ENCODE measurements at places on chromosomes 11 and 22.

DNA sequence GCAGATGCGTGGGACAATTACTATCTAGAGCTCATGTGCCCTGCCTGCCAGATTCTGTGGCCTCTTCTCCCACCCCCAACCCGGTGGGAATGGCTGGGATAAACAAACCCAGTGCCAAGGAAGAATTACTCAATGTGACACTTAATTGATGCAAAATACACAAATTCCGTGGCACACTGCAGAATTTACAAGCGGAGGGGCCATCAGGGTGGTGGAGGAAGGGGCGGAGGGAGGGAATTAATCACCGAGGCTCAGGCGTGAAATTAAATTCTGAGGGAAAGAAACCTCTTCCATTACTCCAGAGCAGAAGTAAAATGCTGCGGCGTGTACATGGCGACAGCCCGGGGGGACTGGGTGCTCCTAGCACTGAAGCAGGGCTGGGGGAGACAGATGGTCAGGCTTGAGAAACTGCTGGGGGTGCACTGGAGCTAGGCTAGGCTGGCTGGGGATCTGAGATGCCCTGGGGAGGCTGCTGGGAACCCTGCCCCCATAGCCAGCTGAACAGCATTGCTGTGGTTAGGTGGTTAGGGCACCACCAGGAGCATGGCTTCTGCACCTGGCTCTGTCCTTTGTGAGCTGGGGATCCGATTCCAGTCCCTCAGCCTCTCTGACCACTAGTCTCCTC, 200.6 kb downstream of the CEP164 start:
- no peak for DNase-seq

DNA sequence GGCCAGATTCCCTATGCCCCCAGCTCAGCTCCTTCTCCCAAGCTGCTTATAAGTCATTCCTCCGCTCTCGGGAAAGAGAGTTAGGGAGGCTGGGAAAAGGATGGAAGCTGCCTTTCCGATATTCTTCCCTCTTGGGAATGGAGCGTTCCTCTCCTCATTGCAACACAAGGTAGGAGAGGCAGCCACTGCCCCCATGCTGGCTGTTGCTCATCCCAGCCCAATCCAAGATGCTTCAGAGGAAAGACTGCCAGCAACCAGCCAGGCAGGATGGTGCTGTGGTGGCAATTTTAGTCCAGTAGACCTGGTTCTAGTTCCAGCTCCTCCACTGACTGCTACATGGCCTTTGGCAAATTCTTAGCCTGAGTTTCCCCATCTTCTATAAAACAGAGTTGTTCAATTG, 13.7 kb upstream of the C11orf96 start:
- no peak for DNase-seq

- DNase-seq, result no peak
Observed at GRCh38 chr22:17712441-17712840, 61.8 kb downstream of the BID start.

DNA sequence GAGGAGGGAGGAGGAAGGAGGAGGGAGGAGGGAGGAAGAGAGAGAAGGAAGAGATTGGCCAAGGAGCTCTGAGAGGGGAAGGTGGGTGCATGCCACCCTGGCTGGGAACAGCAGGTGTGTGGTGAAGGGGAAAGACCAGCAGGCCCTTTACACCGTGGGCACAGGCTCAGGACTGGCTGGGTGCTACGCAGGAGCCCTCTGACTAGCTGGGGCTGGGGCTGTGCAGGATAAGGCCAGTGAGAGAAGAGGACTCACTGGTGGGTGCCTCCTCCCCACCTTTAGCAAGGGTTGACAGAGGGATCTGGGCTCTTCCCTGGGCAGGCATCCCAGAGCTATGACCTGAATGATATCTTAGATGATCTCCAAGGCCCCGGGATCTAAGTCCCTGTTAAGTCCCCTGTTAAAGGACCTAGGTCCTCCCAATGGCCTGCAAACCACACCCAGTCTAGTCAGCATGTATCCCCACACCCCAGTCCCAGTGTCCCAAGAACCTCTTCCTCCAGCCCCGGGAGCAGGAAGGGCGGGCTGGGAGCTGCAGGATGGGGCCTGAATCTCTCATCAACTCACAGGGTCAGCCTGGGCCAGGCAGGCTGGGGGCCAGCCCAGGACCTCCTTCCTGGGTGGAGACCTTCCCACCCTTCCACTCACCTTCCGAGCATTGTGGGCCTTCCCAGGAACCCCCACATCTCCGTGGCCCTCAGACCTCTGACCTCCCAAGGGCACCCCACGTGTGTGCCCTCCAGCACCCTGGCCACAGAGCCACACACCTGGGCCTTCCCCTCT, 55.4 kb downstream of the CDKN1C start:
- DNase-seq, result no peak

GRCh38 chr22:39558254-39558727, 12.3 kb upstream of the CACNA1I start:
- DNase-seq, result no peak

GRCh38 chr11:827146-827896, 398 bp upstream of the CRACR2B start:
- DNase-seq, result no peak

DNA sequence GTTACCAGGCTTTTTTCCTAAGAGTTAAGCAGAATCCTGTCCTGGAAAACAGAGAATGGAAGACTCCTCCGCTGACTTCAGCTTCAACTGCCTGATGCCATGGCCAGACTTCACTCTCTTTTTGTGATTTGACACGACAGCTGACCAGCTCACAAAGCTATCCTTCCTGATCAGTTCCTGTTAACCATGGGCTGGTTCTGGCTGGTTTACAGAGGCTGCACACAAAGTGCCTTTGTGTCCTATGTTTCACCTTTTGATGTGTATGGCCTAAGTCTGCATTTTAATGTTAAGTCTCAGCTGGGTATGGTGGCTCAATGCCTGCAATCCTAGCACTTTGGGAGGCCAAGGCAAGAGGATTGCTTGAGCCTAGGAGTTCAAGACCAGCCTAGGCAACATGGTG, 11.1 kb downstream of the FOLR3 start:
- DNase-seq, result no peak

DNA sequence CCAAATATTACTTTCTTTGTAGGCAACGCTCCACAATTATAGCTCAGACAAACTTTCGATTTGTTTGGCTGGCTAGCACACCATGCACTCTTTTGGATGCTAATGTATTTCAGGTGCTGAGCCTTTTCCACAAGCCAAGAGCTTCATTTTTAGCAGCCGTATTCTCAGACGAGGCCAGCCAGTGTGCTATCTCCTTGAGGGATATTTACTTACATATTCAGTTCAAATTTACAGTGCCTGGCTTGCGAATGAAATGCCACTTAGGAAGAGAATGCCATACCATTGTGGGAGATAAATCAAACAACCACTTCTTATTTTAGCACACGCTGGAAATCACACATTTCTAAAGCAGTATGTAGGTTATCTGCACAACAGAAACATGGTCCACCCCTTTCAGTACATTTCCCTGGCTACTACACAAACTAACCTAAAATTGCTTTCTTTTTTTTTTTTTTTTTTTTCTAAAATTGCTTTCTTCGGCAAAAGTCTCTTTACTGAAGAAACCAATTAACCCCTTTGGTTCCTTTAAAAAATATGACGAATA, 236.9 kb downstream of the CADM1 start:
- DNase-seq, result no peak

- DNase-seq, result no peak
Observed at GRCh38 chr11:87284306-87284705, 246.6 kb downstream of the TMEM135 start.

- DNase-seq, result peak; percentile 94
Observed at GRCh38 chr11:96342961-96343711, at the start of gene MAML2. Gene MAML2 (minus strand): TSS chr11:96343195. CDS start chr11:96341895, 1,300 bp downstream.

Measured in fibroblast of skin of back (primary cell).